ENCODE measurements at places on chromosomes 7 and 10.

DNA sequence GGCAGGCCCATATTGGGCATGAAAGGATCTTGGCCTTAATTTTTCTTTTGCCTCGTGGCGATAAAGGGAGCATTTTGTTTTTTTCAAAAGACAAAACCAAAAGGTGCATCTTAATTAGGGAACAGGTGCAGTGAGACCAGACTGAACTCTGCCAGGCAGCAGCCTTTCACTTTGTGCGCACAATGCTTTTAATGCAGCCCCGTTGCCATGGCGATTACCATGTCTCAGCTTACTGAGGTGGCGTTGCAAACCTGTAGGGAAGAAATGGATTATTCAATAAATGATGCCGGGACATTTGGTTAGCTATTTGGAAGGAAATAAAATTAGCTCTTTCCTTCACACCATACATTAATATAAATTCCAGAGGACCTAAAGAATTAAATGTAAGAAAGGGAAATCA is 61.9 kb downstream of the MYL10 start:
- no peak for DNase-seq

- no peak for DNase-seq
These were observed 131.1 kb downstream of the LRRC4 start for GRCh38 chr7:127900141-127900540.

GRCh38 chr10:91590904-91591796 is 41.7 kb downstream of the PPP1R3C start:
- DNase-seq: peak; percentile 83

- DNase-seq: no peak
These were observed 130.4 kb upstream of the RAB18 start for GRCh38 chr10:27373566-27374160.

GRCh38 chr7:39265641-39266591 is 288.2 kb downstream of the POU6F2 start:
- DNase-seq: no peak

GRCh38 chr10:61970182-61971002 is 68.9 kb downstream of the ARID5B start:
- DNase-seq: no peak

- DNase-seq: no peak
These were observed 31.0 kb downstream of the PHYH start for GRCh38 chr10:13268841-13269240.

- no peak for DNase-seq
These were observed 602.7 kb downstream of the NXPH1 start for GRCh38 chr7:9036080-9036479.

- no peak for DNase-seq
These were observed at the start of gene MAGI2 for GRCh38 chr7:79453558-79454360. MAGI2 (minus strand) TSS chr7:79453667; CDS start chr7:79453320, 347 bp downstream.

DNA sequence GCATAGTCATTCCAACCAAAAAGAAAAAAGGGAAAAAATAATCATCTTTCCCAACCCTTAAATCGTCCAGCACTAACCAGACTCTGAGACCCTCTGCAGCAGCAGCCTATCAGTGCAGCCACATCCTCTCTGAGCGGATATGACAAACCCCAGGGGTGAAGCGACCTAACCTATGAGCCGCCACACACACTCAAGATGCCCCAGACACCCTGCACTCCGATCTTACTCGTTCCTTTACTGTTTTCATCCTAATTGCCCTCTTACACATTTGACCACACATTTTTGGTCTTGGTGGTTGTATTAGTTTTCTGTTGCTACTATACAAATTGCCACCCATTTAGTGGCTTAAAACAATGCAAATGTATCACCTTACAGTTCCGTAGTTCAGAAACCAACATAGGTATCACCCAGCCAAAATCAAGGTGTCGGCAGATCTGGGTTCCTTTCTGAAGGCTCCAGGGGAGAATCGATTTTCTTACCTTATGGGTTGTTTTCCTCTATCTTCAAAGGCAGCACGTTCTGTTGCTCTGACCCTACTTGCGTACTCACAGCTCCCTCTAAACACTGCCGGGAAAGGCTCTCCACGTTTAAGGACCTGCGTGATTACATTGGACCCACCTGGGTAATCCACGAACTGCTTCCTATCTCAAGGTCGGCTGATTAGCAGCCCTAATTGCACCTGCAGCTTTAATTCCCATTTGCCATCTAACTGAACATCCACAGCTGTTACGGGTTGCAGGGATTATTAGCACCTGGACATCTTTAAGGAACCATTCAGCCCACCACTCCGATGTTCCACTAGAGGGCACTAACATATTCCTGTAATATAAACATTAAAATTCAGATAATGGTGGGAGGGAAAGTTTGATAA is 37.3 kb upstream of the PRSS1 start:
- peak; percentile 15 for DNase-seq

- DNase-seq: no peak
These were observed 466.0 kb upstream of the GHITM start for GRCh38 chr10:83673316-83673715.

GRCh38 chr10:11823122-11823988 is at the start of gene PROSER2:
PROSER2 (plus strand) TSS chr10:11823356; CDS start chr10:11852078, 28,722 bp downstream.
- DNase-seq: no peak

GRCh38 chr7:6071406-6071805 is 40.2 kb downstream of the ANKRD61 start:
- no peak for DNase-seq

DNA sequence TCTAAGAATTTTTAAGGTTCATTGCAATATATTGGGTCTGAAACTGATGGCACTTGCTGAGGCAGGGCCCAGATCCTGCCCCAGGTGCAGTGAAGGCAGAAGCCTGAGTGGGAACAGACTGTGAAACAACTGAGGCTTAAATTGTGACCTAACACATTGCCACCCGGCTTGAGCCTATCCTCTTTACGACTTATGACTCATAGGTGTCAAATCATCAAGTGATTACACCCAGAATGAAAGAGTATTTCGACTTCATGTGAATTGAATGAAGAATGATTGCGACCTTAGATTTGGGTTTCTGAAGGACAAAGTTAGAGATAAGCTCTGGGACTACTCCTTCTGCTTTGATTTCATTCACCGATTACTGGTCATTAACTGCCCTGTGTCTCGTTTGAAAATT is 200.9 kb downstream of the CREB5 start:
- no peak for DNase-seq

DNA sequence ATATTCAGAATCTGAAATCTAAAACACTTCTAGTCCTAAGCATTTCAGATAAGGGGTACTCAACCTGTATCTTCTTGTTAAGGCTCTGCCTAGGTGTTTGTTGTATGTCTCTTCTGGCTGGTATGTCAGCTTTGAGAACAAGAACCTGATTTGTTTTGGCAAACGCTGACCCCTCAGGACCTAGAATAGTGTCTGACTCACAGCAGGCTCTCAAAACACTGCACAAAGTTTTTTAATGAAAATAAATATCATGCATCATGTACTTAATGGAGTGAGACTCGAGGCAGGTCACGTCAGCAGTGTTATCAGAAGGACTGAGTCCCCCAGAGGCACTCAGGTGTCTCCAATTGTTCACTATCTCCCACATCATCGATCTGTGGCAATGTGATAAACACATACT is 99.1 kb downstream of the GLI3 start:
- DNase-seq: no peak

DNA sequence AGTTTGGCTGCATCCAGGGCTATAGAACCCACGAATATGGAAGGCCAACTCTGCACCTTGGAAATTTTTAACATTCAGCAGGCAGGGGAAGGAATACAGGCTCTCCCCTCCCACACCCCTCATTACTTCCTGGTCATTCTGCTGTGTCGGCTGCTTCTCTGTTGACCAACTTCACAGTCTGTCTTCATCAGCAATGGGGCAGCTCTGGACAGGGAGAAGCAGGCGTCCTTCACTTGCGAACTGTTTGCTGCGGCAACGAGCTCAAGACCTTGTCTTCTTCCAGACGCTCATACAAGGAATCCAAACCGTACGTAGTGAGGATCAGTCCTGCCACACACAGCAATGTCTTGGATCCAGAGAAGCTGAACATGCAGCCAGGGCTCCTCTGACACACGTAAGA is 192.2 kb downstream of the DIP2C start:
- DNase-seq: no peak

GRCh38 chr7:5586279-5586962 is 162.8 kb upstream of the TNRC18 start:
- no peak for DNase-seq

DNA sequence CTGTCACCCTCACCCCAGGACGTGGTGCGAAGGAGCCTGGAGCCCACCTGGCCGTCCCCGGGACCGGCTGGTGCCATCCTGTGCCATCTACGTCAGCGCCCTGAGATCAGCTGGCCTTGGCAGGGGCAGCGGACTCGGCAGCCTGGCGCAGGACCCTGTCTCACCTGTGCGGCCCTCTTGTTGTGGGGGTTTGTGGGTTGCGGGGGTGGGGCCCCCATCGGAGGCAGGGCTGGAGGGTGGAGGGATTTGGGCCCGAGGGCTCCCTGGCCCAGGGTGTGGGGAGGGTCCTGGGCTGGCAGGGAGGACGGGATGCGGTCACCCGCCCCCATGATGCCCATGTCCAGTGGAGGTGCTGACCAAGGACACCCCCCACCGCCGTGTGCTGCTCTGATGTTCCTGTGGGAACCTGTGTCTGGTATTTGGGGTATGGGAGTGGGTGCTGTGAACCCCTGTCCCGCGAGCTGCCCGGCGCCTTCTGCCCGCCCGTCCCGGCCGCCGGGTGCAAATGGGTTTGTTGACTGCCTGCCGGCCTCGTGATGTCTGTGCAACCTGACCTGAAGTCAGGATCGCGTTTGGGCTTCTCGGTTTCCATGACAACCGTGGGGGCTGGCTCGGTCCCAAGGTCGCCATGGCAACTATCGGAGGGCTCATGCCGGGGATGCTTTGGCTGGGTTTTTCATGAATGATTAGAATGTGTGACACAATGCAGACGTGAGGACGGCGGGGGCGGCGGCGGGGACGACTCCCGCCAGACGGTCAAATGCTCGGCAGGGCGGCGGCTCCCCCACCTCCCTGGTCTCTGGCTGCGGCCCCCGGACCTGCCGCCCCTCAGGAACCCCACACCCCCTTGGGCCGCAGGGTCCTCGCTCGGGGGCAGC is 7.3 kb downstream of the MAFK start:
- peak; percentile 77 for DNase-seq

- DNase-seq: peak; percentile 99
These were observed 76.1 kb upstream of the ZEB1 start for GRCh38 chr10:31242902-31243301.

GRCh38 chr7:126755381-126755780 is 497.4 kb downstream of the GRM8 start:
- no peak for DNase-seq

- DNase-seq: no peak
These were observed 136.2 kb downstream of the LHPP start for GRCh38 chr10:124597846-124598165.

DNA sequence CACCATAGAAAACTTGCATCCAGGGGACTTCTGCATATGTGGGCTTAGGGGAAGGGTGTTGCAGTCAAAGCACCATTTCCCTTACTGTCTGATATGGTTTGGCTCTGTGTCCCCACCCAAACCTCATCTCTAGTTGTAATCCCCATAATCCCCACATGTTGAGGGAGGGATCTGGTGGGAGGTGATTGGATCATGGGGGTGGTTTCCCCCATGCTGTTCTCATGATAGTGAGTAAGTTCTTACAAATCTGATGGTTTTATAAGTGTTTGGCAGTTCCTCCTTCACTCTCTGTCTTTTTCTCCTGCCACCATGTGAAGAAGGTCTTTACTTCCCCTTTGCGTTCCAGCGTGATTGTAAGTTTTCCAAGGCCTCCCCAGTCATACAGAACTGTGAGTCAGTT is 177.4 kb downstream of the ADK start:
- DNase-seq: no peak

DNA sequence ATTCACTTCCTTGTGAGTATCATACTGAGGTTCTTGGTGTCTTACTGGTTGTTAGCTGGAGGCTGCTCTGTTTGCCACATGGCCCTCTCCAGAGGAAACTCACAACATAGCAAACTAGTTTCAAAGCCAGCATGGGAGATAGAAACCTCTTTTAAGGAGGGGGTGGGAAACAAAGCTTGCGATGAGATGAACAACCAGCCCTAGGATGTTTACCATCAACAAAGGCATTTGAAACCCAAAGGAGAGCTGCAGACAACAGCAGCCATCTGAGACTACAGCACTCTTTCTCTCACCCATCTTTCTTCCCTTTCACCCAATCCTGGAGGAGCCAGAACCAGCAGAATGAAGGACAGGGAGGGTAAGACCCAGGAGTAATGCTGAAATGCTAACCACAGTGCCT is 182.1 kb downstream of the NEBL start:
- DNase-seq: no peak

- no peak for DNase-seq
These were observed 167.2 kb downstream of the AKR1D1 start for GRCh38 chr7:138243430-138243829.

DNA sequence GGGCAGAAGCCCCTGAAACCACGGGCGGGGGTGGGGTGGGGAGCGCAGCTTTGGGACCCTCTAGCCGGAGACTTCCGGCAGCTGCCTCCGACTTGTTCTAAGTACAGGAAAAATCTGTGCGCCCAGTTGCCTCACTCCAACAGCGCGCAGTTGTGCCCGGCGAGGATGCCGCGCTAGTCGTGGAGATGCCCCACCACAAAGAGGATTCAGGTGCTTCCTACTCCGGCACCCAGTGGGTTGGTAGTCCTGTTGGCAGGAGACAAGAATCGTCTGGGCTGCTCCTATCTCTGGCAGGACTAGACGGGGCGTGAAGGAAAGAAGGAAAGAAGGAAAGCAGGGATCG is 465 bp upstream of the NPY start:
- DNase-seq: no peak

DNA sequence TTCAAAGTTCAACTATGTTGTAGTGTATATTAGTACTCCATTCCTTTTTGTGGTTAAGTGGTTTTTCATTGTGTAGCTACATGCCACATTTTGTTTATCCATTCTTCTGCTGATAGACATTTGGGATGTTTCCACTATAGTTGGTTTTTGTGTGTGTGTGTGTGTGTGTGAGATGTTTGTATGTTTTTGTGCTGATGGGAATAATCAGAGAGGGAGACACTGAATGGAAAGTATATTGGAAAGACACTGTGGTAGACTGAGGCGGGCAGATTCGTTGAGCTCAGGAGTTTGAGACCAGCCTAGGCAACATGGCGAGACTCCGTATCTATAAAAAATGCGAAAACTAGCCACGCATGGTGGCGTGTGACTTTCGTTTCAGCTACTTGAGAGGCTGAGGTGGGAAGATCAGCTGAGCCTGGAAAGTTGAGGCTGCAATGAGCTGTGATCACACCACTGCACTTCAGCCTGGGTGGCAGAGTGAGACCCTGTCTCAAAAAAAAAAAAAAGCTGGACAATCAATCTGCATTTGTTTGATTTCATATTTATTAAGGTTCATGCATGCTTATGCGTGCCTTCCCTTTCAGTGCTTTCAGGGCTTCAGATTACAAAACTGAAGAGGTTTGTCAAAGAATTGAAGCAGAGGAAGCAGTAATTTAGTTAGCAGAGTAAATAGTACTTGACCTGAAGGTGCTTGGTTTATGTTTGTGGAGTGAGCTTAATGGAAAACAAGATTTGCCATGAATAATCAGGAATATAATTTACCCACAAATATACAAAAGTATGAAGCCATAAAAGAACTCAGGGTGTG is 14.7 kb downstream of the SEC24C start:
- no peak for DNase-seq
